ENCODE measurements at places on chromosomes 1 and 21.

DNA sequence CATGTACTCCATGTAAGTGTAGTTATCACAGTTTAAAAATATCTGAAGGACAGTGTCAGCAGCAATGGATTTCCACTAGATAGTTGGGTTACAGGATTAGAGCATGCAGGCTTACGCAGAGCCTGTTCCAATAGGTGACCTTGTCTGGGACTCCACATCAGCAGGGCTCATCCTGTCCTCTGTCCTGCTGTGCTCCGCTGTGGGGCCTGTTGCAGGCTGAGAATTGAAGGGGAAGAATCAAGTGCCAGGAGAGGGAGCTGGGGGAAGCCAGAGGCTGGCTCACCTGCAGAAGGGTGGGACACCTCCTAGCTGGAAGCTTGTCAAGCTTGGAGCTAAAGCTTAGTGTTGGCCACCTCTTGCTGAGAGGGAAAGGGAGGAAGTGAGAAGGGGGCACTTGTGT is 62.8 kb downstream of the XCL2 start:
- DNase-seq, result no peak

DNA sequence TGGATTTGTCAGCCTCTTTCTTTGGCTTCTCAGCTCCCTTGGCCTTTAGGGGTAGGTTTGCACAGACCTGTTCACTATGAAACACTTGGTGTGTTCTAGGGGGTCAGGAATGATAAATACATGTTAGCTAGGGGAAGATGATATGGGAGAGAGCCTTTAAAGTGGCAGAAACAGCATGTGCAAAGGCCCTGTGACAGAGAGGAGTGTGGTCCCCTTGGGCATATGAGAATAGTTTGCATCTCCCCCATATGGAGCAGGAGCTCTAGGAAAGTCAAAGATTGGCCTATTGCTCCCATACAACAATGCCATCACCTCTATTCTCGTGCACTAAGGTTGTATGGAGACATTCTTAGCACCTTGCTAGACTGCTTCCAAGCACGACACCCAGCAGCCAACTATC is 10.7 kb upstream of the NTPCR start:
- DNase-seq, result no peak

DNA sequence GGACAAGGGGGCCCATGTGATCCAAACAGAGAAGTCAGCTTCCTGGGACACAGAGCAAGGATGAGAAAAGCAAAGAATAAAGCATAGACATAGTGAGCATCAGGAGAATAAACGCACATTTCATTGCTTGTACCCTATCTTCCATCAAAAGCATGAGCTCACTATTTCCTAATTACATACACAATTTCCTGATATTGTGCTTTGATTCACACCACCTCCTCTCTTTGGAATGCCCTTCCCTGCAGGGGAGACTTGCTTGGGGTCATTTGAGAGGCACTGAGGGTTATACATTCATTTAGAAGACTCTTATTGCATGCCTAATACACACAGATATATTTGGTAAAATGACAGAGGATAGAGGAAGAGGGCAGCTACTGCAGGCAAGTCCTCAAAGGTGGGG is 185.4 kb downstream of the SEC16B start:
- DNase-seq, result no peak

- no peak for DNase-seq
Observed at GRCh38 chr21:18249672-18250071, 5.0 kb downstream of the CHODL start.

GRCh38 chr21:41168391-41169257 is 664 bp downstream of the BACE2 start:
- DNase-seq, result no peak

DNA sequence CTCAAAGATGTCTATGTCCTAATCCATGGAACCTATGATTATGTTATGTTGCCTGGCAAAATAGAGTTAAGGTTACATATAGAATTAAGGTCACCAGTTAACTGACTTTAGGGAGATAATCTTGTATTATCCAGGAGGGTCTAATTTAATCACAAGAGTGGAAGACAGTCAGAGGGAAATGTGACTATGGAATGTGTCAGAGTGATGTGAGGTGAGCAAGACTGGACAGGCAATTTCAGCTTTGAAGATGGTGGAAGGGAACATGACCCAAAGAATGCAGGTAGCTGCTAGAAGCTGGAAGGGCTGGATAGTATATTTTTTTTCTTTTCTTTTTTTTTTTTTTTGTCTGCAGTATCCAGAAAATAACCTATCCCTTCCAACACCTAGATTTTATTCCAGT is 241.7 kb upstream of the NEGR1 start:
- DNase-seq, result no peak

- DNase-seq, result no peak
Observed at GRCh38 chr21:37435120-37435519, 68.5 kb downstream of the DYRK1A start.

GRCh38 chr1:58436615-58437297 is 109.8 kb downstream of the OMA1 start:
- DNase-seq, result no peak

DNA sequence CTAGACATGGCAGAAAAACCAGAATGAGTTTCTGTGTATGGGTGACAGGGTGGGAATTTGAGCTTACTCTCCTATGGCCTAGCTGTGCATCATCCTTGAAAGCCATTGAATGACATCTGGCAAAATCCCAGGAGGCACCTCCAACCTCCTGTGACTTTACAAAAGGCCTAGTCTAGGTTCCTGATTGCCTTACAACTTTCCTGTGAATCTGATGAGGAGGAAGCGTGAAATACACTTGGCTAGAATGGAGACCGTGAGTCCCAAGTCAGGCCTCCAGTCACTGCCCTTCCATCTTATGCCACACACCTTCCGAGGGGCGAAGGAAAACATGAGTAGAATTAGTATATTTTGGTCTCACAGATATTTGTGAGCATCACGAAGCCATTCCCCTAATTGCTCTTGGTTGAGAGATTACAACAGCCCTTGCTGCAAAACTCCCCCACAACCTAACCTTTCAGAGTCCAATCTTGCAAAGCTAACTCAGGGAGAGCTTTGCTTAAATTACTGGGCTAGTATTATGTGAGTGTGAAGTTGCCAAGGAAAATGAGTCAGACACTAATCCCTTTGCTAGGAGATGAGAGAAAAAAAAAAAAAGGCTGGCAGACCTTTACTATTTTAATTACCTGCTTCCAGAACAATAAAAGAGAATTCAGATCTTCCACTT is 36.3 kb upstream of the PAXBP1 start:
- DNase-seq, result no peak

DNA sequence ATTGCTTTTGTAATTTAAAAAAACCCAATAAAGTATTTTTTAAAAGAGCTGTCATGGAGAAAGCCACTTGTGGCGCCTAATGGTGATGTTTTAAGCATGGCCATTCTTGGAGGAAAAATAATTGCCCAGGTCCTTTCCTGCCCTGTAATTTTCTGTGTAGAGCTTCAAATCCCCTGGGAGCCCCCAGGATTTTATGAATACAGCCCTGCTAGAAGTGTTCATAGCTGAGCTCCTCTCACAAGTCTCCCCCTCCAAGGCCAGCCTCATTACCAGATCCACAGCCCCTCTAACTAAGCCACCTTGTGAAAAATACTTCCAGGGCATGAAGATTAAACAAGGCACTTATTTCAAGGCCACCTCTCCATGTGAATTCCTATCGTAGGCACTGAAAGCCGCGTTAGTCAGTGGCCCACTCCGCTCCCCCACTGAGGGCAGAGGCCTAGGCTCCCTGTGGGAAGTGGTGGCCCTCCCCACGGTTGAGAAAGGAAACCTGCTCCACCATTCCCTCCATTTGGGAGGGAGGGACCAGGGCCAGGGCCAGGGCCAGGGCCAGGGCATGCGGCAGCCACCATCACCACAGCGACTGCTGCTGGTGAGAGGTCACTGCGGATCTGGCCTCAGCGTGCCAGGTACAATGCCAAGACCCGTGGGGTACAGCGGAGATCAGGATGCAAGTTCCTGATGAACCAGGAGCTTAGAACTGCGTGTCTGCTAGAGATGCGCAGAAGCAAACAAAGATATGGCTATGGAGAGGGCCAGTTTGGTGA is 83.1 kb downstream of the KCNN3 start:
- no peak for DNase-seq

GRCh38 chr1:3954170-3955169 is 54.4 kb upstream of the C1orf174 start:
- no peak for DNase-seq

GRCh38 chr1:209198961-209199750 is 384.4 kb upstream of the CAMK1G start:
- no peak for DNase-seq

DNA sequence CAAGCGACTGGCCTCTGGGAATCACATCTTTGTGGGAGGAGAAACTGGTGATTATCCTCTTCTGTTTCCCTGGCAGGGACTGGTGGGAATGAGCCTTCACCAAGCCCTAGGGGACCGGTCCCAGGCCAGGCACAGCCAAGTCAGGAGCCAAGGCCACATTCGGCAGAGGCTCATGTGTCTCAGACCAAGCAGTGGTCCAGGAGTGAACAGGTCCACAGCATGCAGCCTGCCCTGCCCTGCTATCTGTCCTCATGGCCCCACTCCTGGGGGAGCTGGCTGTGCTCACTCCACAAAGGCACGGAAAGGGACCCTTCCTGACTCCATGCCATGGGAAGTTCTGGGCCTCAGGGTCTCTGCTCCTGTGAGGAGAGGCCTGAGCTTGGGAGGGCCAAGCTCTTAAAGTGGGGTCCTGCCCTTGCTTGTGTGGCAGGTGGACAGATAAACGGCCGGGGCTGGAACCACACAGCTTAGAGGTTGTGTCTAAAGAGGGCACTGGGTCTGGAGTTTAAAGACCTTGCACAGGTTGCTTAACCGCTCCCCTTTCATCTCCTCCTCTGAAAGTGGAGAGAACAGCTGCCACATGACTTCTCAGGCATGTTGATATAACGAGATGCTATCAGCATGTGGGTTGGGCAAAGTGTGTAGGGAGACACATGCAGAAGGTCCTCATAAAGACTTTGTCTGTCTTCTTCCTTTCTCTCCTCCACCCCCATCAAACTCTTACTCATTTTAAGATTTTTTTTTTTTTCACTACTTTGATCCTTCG is 57.5 kb downstream of the CASQ2 start:
- DNase-seq, result no peak

- DNase-seq, result no peak
Observed at GRCh38 chr1:22753481-22753971, 42.9 kb downstream of the EPHB2 start.

DNA sequence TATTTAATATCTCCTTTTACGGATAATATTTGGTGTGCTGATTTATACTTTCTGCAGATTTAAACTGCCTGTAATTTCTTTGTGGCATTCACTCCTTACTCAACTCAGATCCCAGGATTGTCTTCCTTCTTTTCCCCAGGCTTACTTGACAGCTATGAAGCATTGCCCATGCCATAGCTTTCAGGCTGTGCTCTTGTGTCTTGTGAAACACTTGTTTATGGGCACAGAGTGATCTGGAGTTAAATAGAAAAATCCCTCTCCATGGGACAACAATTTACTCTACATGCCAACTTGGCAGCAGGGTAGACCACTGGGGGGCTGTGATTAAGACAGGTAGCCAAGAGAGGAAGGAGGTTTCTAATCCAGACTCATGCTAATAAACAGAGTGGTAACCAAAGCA is 57.4 kb downstream of the PPP1R12B start:
- no peak for DNase-seq

DNA sequence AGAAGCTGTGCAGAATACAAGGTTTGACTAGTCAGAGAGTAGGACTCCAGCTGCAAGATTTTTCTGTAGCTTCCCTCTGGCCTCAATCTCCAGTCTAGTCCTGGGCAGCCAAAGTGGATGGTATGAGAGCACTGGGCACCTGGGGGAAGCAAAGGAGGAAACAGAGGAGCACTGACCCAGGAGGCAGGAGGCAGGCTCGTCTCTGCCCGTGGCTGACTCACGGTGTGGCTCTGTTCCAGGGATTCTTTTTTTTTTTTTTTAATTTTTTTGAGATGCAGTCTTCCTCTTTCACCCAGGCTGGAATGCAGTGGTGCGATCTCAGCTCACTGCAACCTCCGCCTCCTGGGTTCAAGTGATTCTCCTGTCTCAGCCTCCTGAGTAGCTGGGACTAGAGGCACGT is 4.1 kb upstream of the NPPB start:
- no peak for DNase-seq

- DNase-seq, result no peak
Observed at GRCh38 chr1:226946841-226947240, 6.7 kb downstream of the COQ8A start.

DNA sequence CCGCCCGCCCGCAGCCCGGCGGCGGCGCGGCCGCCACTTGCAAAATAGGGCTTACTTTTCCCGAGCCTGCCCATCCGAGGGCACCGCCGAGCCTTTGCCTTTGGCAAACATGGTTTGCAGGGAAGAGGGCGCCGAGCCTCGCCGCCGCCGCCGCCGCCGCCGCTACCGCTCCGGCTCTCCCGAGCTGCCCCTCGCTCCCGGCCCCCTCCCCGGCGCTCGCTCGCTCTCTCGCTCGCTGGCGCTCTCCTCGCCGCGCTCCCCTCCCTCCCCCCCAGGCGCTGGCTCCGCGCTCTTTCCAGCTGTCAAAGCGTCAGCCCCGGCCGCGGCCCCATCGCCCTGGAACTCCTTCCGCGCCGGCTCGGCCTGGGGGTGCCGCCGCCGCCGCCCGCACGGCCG is 298 bp downstream of the SSBP3 start:
- no peak for DNase-seq

DNA sequence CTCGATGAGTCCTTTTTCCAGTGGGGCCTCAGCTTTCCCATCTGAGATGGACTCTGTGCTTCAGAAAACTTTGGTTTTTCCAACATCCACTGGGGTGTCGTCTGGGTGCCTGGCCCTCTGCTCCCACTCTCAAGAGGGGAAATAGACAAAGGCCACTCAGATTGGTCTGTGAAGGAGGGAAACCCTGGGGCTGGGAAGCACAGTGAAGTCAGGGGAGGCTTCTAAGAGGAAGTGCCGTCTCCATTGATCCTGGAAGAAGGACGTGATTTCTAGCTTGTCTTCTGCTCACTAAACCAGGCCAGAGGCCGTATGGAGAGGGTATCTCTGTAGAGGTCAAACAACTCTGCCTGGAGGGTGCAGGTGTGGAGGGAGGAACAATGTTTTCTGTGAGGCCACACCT is 5.2 kb downstream of the KNCN start:
- DNase-seq, result no peak

DNA sequence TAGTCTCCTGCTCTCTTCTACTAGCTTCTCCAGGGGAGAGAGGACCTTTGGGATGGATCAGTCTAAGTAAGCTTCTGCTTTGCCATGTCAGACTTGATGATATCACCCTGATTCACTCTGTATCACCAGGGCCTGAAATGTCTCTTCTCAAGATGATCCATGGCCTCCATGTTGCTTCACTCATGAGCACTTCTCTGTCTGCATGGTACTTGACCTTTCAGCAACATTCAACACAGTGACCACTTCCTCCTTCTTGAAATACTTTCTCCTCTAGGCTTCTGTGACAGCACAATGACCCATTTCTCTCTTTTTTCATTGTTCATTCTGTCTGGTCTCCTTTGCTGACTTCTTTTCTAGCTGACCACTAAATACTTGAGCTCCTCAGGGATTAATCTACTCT is 35.3 kb upstream of the NGF start:
- DNase-seq, result no peak

- DNase-seq, result peak; percentile 9
Observed at GRCh38 chr1:101567582-101568189, 330.9 kb downstream of the S1PR1 start.

GRCh38 chr1:93775224-93775623 is 93.6 kb upstream of the BCAR3 start:
- DNase-seq, result no peak

- no peak for DNase-seq
Observed at GRCh38 chr1:38885092-38885491, 3.7 kb upstream of the GJA9 start.
